ENCODE measurements at places on chromosomes 11 and 22.
A peak's percentile ranks its signal among the peaks of the same experiment; 100 is the strongest.

DNA sequence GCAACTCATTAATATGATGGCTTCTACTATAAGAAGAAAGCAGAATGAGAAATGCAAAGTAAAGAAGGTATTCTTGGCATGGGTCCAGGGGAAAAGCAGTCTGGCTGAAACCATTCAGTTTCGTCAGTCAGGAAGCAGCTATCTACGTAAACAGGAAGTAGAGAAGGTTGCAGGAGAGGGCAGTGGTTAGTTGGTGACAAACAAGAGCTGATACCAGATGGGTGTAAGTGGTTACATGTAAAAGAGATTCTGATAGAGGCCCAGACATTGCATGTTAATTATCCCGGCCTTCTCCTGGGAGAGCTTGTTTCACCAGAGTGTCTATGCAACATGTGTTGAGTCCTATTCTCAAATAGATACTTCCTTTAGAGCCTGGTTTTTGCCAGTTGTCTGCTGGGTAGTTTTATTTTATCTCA, 58.4 kb upstream of the PSMA1 start:
- DNase-seq: peak; percentile 90

- no peak for DNase-seq
Measured at GRCh38 chr11:30509364-30509763, 76.8 kb downstream of the MPPED2 start.

- no peak for DNase-seq
Measured at GRCh38 chr11:22416462-22416861, 78.3 kb downstream of the SLC17A6 start.

GRCh38 chr11:118868659-118869058, 15.0 kb upstream of the CXCR5 start:
- no peak for DNase-seq

DNA sequence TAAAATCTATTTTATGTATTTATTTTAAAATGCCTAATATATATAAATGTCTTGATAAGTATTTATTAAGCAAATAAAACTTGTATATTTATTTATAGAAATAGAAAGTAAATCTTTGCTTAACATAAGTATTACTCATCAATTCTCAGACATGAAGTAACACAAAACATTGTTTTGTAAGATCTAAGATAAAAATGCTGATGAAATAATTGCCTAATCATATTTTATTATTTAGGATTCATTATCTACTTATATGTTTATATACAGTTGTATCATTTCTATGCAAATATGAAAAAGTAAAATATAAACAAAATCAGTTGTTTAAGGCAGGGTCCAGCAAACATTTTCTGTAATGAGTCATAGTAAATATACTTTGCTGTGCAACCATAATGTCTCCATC, 507.8 kb upstream of the CNTN5 start:
- DNase-seq: no peak

DNA sequence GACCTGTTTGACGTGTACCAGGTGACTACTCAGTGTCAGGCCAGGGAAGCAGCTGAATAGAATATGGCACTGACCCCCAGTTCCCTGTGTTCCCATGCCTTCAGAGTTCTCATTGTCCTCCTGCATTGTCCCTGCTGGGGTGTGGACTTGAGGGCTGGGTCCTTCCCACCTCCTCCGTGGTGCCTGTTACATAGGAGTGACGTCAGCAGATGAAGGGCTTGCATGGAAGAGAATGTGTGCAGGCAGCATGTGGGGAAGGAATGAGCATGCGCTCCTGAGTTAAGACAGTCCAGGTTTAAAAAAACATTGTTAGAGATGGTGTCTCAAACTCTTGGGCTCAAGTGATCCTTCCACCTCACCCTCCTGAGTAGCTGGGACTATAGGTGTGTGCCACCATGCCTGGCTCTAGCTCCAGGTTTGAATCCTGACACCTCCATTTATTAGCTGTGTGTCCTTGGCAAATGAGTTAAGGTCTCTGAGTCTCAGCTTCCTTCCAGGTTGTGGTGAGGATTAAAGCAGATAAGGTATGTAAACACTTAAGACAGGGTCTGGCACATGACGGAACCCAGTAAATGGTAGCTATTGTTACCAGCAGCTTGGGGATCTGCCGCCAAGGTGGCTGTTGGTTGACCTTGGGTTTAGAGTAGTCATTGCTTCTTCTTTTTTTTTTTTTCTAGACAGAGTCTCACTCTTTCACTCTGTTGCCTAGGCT, 7.5 kb upstream of the SOX10 start:
- no peak for DNase-seq

GRCh38 chr11:133222425-133223330, 309.6 kb downstream of the OPCML start:
- no peak for DNase-seq

- no peak for DNase-seq
Measured at GRCh38 chr11:130808541-130808940, 107.7 kb downstream of the SNX19 start.

GRCh38 chr22:43128116-43128515, 15.1 kb downstream of the MCAT start:
- no peak for DNase-seq

DNA sequence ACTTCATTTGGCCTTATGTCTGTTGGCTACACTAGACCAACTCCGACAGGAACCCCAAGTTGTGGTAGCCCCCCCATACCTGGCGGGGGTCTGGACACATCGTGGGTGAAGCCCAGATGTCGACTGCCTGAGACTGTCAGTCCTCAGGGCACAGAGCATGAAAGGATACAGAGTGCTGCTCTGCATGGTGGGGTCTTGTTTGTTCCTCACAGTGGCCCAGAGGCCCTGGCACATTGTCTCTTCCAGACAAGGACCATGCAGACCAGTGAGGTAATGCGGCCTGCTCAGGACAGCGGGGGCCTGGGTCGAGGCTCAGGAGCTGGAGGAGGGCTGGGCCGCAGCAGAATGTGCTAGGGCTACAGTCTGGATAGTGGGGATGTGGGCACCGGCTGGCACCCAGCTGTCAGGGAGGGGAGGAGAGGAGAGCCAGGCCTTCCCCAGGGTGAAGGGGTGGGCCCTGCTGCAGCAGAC, 14.6 kb downstream of the CAPN5 start:
- DNase-seq: no peak

DNA sequence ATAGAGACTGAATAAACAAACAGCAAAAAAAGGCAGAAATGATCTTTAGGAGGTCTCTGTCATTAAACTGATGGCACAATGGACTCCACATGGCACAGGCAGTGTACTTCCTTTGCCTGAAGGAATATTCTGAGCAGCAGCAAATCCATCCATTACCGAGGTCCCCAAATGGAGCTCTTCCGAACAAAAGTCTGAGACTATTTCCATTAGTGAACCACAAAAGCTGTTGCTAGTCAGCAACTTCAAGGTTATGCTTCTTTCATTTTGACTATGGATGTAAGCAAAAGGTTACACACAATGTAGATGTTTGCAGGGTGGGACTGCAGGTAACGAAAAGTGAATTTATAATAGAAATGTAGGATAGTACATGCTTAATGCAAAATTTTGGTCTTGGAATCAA, 14.5 kb downstream of the NARS2 start:
- no peak for DNase-seq

DNA sequence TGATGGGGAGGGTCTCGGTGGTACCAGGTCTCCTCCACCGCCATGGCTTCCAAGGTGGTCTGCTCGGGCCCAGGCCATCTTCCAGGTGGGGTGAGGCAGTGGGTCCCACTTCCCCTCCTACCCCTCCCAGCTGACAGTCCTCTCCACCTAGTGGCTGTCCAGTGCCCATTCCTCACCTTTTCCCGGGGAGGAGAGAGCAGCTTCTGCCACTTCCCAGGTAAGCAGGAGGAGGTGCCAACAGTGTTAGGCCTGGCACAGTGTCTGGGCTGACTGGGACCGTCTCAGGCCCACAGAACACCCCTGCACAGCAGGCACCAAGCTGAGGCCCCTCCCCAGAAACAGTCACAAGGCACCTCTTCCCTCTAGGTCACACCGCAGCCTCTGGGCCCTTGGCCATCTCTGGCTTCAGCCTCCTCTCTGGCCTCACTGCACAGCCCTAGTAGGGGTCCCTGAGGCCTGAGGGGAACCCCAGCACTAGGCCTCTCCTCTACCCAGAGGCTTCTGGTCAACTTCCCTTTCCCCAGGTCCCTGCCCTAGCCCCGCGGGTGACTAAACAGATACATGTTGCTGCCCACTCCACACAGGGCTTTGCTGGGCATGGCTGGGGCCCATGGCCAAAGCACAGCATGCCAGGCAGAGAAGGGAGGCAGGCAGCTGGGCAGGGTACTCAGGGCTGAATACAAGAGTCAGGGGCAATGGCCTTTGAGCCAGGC, 2.3 kb upstream of the ANKRD13D start:
- DNase-seq: no peak

DNA sequence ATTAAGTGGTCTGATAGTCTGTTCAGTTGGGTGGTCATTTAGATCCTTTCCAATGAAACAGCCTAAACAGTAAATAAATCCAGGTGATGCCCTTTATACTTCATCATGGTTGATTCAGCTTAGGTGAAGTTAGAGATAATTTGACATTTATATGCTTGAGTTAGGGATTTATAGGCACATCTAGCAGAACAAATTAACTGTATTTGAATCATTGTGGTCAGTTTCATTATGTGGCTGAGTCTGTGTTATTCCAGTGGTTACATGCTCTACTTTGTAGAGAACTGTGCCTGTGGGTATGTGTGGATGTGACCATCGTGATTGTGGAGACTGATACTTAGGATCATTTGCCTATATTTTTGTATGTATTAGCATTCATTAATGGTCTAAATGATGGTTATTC, 194.6 kb downstream of the DDX10 start:
- no peak for DNase-seq

GRCh38 chr22:34105461-34106062, 185.3 kb upstream of the LARGE1 start:
- DNase-seq: no peak

GRCh38 chr11:132638423-132638822, 893.9 kb downstream of the OPCML start:
- peak; percentile 54 for DNase-seq

DNA sequence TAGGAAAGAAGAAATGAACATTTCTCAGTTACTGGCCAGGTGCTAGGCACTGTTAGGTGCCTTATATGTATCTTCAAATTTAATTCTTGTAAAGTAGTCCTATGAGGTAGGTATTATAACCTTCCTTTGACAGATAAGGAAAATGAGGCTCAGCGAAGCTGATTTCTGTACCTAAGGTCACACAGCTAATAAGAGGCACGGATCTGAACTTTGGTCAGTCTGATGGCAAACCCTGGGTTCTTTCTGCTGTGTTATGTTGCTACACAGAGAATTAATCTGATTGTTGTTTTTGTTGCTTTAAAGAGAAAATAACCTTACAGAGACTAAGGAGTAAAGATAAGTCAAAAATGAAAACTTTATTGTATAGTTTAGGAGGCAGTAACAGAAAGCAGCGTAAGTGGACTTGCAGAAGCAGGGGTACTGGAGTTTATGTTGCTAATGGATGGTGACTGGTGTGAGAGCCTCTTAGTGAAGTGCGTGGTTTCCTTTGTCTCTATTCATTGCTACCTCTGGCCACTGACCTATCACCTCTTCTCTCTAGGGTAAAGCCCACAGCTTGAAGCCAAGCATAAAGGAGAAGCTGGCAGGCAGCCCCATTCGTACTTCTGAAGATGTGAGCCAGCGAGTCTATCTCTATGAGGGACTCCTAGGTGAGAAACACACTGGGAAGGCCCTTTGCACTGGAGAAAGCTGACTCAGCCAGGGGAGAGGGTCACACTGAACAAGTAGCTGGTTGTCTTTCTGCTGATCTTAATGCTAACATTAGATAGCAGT, 38.3 kb downstream of the MADD start:
- DNase-seq: no peak

DNA sequence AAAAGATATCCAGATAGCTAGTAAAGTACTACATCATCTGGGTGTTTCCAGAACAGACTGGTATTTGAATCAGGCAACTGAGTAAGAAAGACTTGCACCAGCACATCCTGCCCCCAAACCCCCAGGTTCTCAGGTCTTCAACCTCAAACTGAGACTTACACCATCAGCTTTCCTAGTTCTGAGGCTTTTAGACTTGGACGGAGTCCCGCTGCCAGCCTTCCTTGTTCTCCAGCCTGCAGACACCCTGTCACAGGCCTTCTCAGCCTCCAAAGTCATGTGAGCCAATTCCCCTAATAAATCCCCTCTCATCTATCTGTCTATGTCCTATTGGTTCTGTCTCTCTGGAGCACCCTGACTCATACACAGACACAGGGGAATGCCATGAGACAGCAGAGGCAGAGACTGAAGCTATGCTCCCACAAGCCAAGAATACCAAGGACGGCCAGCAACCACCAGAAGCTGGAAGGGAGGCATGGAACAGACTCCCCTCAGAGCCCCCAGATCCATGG, 10.9 kb downstream of the SMCO4 start:
- no peak for DNase-seq

DNA sequence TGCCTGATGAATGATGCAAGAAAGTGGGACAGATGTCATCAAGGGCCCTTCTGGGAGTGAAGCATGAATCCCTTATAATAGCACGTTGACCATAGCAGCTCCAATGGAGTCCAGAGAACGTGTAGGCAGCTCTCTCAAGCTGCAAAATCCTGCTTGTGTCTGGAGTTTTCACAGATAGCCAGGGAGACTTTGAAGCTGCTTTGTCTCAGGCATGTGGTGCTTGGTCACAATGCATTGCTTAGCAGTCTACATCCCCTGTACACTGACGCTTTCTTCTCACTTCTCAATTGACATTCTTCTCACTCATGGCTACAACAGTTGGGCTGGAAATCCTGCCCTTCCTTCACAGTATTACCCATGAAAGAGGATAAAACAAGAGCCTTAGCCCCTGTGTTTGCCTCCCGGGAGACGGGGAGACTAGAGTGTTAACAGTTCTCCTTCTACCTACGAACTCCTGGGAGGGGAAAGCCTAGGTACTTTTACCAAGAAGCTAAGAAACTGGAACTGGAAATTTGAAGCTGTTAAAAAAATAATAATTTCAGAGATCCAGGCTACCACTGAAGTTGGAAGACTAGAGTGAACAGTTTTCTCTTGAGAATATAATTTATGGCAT, 20.7 kb upstream of the MMP7 start:
- DNase-seq: no peak

DNA sequence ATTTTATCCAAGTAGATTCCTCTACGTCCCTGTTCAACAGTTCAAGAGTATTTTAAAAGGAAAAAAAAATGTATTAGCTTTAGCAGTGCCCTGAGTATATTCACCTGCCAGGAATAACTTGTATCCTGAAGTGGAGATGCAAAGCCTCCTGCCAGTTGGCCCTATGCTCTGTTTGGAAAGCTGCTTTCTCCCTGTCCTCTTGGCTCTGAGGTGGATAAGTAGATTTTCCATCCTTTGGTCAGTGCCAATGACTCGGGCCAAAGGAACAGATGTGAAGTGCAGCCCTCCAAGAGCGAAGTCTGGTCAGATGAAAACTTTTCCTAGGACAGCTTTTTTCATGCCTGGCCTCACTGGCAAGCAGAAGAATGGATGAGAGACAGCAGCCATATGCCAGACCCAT, 839.9 kb upstream of the TENM4 start:
- DNase-seq: no peak

Measured in CMK (cell line).